ENCODE measurements at places on chromosomes 3 and 15.

GRCh38 chr3:41630708-41631107 is 331.2 kb downstream of the ULK4 start:
- no peak for DNase-seq

GRCh38 chr3:116018646-116019045 is 395.3 kb downstream of the GAP43 start:
- no peak for DNase-seq

- no peak for DNase-seq
Observed at GRCh38 chr3:75303741-75304140, 360.4 kb upstream of the FRG2C start.

GRCh38 chr3:167198949-167199600 is 181.0 kb downstream of the ZBBX start:
- no peak for DNase-seq

DNA sequence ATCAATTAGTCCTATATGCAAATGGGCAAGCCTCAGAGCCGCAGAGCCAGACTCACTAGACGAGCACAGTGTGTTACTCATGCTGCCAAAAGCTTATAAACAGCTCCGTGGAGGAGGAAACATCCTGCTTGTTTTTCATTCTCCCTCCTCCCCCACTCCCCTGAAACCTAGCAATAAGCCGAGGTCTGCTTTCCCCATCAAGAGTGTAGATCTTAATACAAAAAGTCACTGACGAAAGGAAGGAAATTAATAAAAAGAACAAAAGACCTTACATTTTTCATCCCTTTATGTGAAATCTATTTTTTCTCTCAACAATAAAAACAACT is 88.5 kb downstream of the XXYLT1 start:
- DNase-seq, result peak; percentile 7

DNA sequence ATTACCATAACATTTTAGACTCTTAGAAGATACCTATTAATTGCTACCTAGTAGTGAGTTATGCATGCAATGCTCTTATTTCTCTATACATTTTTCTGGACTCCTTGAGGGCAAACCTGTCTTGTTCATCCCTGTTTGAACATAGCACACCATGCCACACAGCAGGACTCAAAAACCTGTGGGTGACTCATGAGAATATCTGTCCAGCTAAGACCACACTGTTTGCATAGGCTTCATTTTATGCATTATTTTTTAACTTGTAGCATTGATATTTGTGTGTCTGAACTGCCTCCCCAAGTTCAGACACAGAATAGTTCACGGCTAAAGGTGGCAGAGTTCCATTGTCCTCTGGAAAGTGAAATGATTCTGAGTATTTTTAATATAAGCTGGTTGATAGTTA is 1.8 kb downstream of the LMCD1 start:
- DNase-seq, result no peak

DNA sequence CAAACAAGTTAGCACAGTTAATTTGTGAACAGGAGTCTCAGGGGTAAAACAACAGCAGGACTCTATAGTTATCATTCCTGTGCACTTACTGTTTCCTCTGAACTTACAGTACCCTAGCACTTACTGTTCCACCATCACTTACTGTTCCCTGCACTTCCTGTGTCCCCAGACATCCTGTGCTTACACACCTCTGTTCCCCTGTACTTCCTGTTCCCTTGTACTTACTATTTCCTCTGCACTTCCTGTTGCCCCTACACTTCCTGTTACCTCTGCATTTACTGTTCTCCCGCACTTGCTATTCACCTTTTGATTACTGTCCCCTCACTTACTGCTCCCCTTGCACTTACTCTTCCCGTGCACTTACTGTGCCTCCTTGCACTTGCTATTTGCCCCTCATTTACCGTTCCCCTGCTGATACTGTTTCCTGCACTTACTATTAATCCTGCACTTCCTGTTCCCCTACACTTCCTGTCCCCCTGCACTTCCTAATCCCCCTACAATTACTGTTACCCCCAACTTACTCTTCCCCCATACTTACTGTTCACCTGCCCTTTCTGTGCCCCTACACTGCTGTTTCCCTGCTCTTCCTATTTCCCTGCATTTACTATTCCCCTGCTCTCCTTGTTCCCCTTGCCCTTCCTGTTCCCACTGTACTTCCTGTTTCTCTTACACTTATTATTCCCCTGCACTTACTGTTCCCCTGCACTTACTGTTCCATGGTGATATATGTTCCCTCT is 30.3 kb downstream of the TPRA1 start:
- DNase-seq, result no peak

DNA sequence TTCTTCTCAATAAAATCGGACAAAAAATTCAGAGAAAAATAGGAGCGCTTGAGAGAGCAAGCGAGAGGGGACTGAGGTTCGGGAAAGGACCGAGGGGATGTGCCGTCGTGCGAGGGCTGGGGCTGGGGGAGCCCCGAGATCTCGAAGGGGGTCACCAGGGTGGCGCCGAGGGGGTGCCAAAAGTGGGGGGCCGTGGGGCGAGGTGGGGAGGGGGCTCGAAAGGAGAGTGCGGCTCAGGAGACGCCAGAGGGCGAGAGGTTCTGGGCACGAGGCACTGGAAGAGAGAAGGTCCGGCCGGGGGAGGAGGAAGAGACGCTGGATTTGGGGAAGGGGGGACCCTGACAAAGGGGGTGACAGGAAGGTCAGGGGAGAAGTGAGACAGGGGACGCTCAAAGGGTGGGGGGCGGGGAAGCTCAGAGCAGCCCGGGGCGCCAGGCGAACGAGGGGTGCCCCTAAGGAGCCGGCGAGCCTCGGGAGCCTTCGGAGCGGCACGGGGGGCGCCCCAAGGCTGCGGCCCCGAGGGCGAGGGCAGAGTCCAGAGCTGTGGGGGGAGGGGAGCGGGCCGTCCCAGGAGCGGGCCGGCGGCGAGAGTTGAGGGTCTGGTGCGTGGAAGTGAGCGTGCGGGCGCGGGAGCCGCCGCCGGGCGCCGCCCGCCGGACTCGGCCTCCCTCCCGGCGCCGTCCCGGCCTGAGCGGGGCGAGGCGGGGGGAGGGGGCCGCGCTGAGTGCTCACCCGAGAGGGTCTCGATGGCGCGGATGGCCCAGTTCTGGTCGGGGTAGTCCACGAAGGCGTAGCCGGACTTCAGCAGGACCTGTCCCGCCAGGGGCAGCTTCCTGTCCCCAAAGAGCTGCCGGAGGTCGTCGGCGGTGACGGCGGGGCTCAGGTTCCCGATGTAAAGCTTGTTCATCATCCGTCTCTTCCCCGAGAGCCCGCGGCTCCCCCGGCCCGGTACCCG is 514 bp downstream of the IGF2BP2 start:
- no peak for DNase-seq

GRCh38 chr3:55491296-55491816 is 4.2 kb upstream of the WNT5A start:
- DNase-seq, result no peak

- DNase-seq, result no peak
Observed at GRCh38 chr3:64454179-64454578, 228.9 kb upstream of the PRICKLE2 start.

- DNase-seq, result no peak
Observed at GRCh38 chr3:161413855-161414210, 42.5 kb upstream of the SPTSSB start.

- DNase-seq, result no peak
Observed at GRCh38 chr3:14285548-14285925, 106.9 kb downstream of the LSM3 start.

DNA sequence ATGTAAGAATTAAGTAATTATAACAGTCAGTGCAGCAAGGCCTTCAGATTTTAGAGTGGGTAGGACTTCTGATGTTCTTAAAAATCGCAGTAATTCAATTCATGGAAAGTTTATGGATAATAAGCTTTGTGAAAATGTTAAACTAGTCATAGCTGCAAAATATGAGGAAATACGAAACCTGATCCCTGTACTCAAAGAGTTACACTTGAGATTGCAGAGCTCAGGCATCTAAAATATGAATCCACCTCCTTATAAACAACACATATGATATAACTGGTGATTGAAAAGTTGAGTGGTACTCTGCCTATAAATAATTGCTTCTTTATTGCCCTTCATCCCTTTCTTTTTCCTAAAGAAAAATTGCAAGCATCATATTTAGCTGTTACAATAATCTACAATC is 473.3 kb downstream of the OTOL1 start:
- DNase-seq, result no peak

DNA sequence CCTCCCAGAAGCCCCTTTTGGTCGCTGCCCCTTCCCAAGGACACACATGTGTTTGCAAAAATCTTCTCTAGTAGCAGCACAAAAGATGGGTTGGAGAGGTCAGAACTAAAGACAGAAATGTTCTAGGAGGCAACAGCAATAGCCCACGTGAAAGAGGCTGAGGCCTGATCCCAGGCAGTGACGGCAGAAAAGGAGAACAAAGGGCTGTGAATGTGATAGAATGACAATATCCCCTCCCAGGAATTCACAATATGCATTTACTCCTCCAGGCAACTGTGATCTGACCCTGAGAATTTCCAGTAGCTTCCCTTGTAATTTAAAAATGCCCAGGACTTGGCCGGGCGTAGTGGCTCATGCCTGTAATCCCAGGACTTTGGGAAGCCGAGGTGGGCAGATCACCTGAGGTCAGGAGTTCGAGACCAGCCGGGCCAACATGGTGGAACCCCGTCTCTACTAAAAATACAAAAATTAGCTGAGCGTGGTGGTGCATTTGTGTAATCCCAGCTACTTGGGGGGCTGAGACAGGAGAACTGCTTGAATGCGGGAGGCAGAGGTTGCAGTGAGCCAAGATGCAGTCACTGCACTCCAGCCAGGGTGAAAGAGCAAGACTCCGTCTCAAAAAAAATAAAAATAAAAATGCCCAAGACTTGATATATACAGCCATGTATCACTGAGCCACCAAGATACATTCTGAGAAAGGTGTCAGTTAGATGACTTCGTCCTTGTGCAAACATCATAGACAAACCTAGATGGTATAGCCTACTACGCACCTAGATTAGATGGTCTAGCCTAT is 43.6 kb upstream of the PIAS1 start:
- DNase-seq, result no peak

- no peak for DNase-seq
Observed at GRCh38 chr3:36366308-36366707, 14.0 kb upstream of the STAC start.

DNA sequence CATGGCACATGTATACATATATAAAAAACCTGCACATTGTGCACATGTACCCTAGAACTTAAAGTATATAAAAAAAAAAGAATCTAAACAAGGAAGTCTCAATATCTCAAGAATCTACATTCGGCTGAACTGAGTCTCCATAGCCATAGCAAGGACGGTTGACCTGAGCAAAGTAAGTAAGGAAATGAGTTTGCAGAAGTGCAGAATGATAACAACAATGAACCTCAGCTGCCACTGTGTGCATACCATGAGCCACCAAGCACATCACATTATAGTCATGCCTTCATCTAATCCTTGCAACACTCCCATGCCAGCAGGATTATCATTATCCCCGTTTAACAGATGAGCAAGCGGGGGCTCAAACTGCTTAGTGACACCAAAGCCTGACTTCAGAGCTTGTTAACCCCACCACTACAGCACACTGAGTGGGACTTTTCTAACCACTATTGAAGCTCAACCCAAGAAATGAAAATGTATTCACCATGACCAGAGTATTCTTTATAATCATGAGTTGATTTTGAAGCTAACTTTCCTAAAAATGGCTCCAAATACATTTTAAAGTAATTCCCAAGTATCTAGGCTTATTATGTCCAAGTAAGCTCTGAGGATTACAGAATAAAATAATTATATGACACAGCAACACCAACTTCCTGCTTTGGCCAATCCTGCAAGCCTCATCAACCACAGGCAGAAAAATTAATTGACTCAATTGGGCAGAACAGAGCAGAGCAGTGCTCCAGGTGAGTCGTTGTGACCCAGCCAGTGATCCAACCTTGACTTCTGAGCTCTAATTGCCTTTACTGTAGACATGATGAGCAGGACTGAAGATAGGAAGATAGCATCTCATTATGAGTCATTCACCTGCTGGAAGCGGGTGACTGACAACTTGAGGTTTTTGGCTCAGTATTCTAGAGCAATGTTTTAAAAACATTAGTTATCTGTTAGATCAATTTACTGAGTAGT is 47.3 kb upstream of the IL12A start:
- DNase-seq, result no peak

GRCh38 chr3:63960048-63960711 is 48.0 kb upstream of the SCAANT1 start:
- DNase-seq, result no peak

- peak; percentile 21 for DNase-seq
Observed at GRCh38 chr15:31080591-31081014, 20.9 kb downstream of the TRPM1 start.

GRCh38 chr3:176068750-176069149 is 1128.5 kb downstream of the TBL1XR1 start:
- no peak for DNase-seq

DNA sequence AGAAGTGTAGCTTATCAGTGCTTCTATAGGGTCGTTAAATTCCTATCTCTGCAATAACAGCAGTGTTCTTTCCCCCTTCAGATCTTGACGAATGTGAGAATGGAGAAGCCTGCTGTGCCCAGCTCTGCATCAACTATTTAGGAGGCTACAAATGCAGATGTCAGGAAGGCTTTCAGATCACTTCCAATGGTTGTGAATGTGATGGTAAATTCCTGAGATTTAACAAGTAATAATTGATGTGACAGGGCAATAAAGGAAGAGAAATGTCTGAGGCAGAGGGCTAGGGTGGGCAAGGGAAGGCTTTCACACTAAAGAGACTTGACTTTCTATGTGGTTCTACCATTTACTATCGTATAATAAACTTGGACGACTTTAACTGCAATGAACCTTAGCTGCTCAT is 711.7 kb upstream of the GOLIM4 start:
- no peak for DNase-seq

DNA sequence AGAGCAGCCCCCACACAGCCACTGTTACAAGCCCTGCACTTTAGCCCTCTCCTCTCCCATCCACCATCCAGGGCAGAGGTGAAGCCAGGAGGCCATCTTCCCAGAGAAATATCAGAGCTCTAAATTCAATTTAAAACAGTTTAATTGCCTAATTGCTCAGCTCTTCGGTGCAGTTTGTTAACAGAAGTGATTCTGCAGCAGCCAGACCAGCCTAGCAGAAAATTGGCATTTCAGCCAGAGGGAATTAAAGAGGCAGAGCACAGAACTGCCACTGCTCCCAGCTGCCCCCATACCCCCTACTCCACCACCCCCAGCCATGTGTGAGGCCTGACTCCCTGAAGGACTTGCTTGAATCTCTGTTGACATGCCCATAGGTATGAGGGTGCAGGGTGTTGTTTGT is 38.5 kb downstream of the TPRA1 start:
- DNase-seq, result no peak

Data from stimulated activated CD4-positive, alpha-beta T cell treated with anti-CD3 and anti-CD28 coated beads, TNF-alpha, amount 100 ng/mL, for 48 hours (primary cell).